Hematopoietic multipotent progenitor cell (in vitro differentiated cells): ENCODE measurements at places on chromosomes 7 and 10.

DNA sequence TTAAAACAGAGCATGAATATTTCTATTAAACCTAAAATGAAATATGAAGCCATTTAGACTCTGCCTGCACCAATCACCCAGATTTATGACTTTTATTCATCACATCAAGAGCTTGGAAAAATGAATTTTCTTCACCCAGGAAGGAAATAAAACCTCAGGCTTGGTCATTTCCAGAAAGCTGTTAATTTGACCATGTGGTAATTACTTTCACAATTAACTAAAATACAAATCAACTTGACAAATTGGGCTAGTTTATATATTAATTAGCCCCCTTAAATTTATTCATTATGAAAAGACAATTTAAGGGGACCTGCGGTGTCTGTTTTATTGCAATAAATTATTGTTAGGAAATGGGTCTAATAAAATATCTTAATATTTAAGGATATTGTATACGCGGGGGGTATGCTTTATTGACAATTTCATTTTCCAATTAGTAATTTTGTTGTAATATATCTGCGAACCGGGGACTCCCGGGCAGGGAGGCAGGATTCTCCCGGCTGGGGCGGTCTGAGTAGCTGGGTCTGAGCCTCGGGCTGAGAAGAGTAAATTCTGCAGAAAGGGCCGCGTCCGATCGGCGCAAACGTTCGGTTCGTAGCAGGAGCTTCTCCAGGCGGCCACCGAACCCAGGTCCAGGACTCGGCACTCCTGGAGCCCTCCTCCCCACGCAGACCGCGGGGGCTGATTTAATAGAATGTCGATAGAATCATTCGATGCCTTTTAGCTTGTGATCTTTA, 9.4 kb upstream of the MNX1 start:
- no peak for DNase-seq

GRCh38 chr10:103096130-103096529, 96.9 kb downstream of the NT5C2 start:
- no peak for DNase-seq

DNA sequence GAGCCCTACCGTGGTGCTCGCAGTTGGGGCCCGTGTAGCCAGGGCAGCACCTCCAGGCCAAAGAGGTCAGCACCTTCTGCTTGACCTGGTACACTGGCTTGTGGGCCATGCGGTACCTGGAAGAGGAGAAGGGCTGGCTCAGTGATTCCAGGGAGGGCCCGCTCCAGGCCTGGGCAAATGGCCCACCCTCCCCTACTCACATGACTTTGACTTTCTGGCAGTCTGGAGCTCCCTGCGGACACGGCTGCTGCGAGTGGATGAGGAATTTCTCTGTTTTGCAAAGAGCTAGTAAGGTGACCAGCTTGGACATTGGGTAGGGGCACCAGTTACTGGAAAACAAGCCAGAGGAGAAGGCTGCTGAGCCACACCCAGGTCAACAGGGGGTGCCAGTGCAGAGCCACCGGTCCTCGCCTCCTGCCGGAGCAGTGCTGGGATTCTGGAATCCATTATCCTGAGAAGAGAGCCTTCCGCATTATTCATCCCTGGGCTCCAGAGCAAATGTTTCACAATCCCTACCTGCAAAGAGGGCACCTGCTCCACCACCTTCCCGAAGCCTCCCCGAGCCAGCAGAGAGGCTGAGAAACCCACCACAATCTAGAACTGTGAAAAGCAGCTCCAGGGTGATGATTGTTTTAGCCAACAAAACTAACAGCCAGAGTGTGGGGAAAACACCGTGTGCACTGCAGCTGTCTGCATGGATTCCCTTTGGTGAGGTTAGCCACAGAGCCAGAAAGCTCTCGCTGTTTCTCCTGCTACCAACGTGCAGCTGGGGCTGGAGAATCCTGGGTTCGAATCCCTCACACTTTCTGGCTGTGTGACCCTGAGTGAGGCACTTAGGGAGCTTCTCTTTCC, 11.8 kb downstream of the MMRN2 start:
- no peak for DNase-seq

DNA sequence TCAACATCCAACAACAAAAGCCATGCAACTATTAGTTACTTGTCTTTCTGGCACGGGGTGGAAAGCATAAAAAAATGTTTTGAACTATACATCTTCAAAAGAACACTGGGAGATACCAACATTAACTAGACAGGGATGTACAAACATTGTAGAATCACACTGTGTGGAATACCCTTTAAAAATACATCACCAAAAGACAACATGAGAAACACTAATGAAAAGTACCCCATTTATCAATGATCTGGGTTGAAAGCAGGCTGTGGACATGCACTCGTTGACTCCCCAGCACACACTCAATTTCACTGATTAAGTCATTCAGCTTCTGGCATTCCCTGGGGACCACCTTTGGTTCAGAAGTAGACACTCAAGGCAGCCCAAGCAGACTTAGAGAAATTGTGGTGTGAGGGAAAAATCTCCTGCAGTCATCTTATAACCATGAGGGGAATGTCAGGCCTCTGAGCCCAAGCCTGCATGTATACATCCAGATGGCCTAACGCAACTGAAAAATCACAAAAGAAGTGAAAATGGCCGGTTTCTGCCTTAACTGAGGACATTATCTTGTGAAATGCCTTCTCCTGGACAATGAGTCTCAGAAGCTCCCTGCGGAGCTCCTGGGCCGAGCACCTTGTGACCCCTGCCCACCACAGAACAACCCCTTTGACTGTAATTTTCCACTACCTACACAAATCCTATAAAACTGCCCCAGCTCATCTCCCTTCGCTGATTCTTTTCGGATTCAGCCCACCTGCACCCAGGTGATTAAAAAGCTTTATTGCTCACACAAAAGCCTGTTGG, 53.0 kb downstream of the CACUL1 start:
- DNase-seq: no peak

- DNase-seq: no peak
Measured at GRCh38 chr10:104069613-104070012, 16.1 kb downstream of the COL17A1 start.

GRCh38 chr7:135966341-135967043, 10.7 kb downstream of the MTPN start:
- DNase-seq: no peak

GRCh38 chr10:54525816-54526215, 275.2 kb downstream of the PCDH15 start:
- no peak for DNase-seq

DNA sequence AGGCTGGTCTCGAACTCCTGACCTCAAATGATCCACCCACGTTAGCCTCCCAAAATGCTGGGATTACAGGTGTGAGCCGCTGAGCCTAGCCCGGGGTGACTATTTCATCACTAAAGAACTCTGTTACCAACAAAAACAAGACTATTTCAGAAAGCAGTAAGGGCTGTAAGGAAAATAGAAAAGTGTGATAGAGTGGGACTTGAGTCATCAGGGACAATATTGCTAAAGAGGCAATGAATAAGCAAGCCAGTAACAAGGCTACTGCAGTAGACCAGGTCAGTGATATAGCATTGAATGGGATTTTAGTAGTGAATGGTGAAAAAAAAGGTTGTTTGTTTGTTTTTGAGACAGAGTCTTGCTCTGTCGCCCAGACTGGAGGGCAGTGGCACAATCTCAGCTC, 51.7 kb downstream of the SVOPL start:
- DNase-seq: no peak

GRCh38 chr10:1706711-1707110, 30.6 kb downstream of the ADARB2 start:
- DNase-seq: no peak

GRCh38 chr7:95433952-95434556, 774 bp downstream of the PON2 start:
- no peak for DNase-seq

- DNase-seq: no peak
Measured at GRCh38 chr7:91344911-91345310, 80.7 kb downstream of the FZD1 start.

- no peak for DNase-seq
Measured at GRCh38 chr7:31123726-31124125, 71.6 kb downstream of the ADCYAP1R1 start.

- DNase-seq: no peak
Measured at GRCh38 chr7:81657551-81657950, 112.3 kb downstream of the HGF start.

- no peak for DNase-seq
Measured at GRCh38 chr7:95730493-95731280, 41.7 kb upstream of the DYNC1I1 start.

- peak; percentile 8 for DNase-seq
Measured at GRCh38 chr7:82578430-82578829, 134.9 kb upstream of the CACNA2D1 start.

DNA sequence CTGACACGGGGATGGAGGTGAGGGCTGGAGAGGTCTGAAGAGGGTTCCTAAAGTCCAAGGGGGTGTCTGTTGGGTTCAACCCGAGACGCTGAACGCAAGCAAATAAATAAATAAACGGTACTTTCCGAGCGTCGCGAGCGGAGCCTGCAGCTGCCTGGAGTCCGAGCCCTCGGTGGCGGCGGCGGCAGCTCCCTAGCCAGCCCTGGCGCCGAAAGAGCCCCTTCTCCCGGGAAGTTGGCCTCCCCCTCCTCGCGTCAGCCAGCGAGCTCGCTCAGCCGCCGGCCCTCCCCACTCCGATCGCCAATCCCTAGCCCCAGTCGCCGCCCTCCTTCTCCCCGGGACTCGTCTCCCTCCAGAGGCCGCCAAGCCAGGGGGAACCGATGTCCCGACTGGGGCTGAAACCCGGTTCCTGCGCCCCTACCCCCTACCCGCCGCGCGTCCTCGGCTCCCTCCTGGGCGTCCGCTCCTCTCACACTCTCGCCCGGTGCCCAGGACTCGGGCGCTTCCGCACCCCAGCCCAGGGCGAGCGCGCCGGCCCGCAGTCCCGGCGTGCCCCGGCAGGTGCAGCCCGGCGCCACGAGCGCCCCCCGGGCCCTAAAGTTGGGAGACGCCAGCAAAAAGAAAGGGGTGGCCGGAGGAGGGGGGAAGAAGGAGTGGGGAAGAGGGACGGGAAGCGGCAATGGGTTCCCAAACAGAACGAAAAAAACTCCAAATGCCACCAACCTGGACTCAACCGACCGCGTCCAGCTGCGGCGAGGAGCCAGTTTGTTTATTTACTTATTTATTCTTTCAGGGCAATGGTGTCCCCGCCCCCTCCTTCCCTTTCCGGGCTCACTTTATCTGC, at the start of gene GFRA1:
Gene GFRA1, minus strand, starts transcription at position 767 of the 844 bp plus-strand sequence. CDS start 1,177 bp downstream, outside the sequence.
- DNase-seq: peak; percentile 25

DNA sequence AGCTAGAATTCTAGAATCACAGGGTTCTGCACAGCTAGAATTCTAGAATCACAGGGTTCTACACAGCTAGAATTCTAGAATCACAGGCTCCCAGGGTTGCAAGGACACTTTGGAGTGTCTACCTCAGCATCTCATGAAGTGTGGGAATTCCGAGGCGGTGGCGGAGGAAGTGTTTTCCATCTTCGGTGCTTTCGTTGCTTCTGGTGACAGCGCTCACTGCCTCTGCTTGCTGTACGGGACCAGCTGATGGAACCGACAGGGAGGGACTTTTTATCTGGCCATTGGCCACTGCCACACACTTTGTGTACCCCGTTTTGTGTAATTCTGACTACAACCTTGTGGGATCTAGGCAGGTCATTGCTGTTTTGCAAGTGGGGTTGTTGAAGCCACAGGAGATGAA, 29.5 kb downstream of the LHPP start:
- DNase-seq: no peak

GRCh38 chr7:42758124-42758523, 153.7 kb downstream of the C7orf25 start:
- no peak for DNase-seq

DNA sequence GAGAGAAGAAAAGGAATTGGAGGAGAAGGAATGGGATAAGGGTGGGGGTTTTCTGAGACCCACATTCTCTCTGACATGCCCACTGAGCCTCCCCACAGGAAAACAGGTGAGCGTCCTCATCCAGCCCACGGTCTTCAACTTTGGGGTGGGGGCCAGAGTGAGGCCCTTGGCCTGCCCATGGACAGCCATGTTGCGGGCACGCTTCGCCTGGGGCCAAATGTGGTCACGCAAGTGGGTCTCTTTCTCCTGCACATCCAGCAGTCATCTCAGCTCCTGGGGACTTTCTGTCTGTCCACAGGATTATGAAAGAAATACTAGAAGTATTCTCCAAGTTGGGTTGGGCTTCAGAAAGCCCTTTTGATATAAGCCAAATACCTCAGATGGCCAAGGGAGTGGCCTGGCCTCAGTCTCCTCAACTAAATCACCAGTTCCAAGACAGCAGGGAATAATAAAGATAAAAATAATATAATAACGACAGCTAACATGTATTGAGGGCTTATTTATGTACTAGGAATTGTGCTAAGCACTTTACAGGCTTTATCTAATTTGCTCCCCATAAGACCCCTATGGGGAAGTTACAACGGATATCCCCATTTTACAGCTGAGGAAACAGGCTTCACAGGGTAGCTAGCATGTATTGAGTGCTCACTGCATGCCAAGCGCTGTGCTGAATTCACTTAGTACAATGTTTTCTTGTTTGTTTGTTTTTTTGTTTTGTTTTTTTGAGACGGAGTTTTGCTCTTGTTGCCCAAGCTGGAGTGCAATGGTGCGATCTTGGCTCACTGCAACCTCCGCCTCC, 57.2 kb upstream of the LBX1 start:
- DNase-seq: no peak

DNA sequence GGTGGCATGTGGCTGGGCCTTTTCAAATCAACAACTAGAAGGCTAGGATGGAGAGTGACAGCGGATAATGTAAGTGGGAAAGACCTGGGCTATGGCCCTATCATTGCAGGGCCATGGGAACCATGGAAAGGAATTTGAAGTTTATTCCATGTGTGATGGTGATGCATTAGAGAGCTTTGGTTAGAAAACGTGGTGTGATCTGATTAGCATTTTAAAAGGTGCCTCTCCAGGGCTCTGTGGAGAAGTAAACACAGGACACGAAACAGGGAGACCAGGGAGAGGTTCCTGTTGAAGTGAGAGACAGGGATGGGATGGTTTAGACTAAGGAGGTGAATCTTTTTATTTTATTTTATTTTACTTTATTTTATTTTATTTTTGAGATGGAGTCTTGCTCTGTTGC, 749.5 kb downstream of the GATA3 start:
- DNase-seq: no peak

GRCh38 chr10:96794836-96795733, 37.0 kb upstream of the LCOR start:
- DNase-seq: no peak

DNA sequence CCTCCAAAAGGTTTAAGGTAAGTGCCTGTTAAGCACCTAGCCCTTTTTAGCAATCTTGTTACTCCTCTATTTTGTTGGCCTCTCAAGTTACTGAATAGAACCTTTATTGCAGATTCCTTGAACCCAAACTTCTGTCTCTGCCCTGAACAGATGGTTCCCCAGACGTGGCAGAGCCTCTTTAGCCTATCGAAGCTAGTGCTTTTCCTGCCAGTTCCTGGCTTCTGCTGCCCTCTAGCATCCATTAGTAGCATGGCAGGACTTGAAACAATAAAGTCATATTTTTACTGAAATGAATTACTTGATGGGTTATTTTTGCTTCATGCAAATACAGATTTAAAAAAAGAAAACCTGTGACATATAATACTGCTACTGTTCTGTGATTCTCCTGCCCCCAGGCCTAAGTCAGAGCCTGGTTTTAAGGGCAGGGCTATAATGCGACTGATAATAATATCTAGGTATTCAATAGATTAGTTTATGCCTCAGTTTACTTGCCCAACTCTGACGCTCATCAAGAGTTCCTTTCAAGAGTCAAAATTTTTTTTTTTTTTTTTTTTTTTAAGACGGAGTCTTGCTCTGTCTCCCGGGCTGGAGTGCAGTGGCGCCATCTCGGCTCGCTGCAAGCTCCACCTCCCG, 84.3 kb upstream of the PHF14 start:
- peak; percentile 34 for DNase-seq

- DNase-seq: no peak
Measured at GRCh38 chr10:117472872-117473271, 69.7 kb upstream of the EMX2 start.

- DNase-seq: no peak
Measured at GRCh38 chr10:114751856-114752255, 69.7 kb upstream of the FHIP2A start.

- DNase-seq: no peak
Measured at GRCh38 chr10:128835361-128835760, 631.7 kb upstream of the MGMT start.
